ENCODE measurements at places on chromosomes 4 and X.
A peak's percentile ranks its signal among the peaks of the same experiment; 100 is the strongest.

DNA sequence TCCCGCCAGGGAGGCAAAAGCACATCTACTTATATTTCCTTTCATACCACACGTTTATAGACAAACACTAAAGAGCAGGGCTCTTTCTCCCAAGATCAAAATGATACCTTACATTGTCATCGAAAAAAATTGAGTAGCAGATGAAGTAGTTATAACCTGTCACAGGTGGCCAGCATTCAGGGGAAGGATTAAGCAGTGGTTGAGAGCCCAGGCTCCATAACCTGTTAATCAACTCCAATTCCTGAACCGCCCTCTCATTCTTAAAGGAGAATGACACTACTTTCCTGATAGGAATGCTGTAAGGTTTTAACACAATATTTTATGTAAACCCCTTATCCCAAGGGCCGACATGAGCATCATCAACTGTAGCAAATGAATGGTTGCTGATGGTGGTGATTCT is 268.9 kb upstream of the KCNIP4 start:
- DNase-seq: no peak

- no peak for DNase-seq
These were observed 6.4 kb downstream of the ELK1 start for GRCh38 chrX:47643926-47644325.

- no peak for DNase-seq
These were observed 103.5 kb downstream of the FIP1L1 start for GRCh38 chr4:53480909-53481308.

DNA sequence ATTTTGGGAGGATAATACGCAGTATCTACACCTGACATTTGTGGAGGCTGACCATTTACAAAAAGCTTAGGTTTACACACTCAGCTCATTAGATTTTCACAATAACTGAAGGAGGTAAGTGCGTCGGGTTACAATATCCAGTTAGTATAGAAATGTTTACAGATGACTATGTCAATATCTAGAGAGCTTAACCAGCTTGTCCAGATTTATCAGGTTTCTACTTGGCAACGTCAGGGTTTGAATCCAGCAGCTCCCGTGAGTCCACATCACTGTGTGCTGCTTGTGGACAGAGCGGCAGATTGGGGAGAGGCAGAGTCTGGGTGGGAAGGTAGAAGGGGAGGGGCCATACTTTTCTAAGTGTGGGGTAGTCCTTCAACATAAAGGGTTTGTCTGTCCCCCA is 28.3 kb downstream of the ARHGAP10 start:
- no peak for DNase-seq

- no peak for DNase-seq
These were observed 80.5 kb downstream of the TBC1D9 start for GRCh38 chr4:140675599-140676231.

- peak; percentile 72 for DNase-seq
These were observed 392.8 kb upstream of the NR3C2 start for GRCh38 chr4:148834804-148835631.

DNA sequence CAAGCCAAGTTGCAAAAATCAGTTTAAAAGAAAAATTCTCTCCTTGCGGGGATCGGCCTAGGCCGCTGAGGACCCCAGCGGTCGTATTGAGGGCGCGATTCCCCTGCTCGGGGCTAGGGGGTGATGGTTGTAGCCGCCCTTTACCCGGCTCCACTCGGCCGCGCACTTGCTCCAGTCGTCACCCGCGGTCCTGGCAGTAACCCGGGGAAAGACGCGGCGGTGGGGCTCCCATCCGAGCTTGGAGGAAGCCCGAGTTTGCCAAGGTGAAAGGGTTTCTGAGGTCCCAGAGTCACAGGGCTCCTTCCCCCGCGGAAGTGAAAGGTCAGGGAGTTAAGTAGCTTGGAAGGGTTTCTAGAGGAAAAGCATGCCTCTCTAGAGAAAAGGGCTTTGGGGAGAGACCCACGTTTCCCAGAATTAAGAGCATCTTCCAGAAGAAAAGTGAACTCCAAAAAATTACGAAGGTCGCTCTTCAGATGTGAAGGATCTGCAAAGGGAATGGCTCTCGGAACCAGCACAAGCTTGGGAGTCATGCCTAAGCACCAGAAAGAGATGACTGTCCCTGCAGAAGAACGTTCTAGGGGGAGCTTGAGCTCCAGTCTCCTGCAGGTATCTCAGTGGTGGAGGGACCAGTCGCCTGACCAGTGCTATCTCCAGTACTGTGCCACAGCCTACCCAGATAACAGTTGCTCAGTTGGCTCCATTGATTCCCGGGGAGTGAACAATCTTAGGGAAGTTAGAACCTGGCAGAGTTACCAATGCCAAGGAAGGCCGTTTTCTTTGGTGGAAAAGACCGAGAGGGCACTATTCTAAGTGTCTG is 875 bp downstream of the LAP3 start:
- no peak for DNase-seq

GRCh38 chr4:66045913-66046312 is 375.6 kb upstream of the EPHA5 start:
- no peak for DNase-seq

DNA sequence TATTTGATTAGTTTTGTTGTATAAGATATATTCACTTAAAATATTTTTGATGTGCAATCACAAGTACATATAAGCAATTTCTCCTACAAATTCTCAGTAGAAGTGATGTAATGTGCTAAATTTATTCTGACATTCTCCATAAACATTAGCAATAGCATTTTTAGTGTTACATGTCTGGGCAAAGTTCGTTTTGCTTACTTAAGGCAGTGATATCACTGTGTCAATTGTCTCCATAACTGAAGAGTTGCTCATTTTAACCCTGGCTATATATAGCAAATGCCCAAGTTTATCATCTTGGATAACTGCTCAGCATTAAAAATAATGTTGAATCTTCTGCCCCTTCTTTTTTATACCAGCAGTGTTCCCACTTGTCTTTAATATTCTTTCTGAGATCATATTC is 340.0 kb upstream of the NDST4 start:
- DNase-seq: no peak

- no peak for DNase-seq
These were observed 68.6 kb upstream of the C4orf50 start for GRCh38 chr4:6086846-6087245.

GRCh38 chrX:121208563-121208962 is 161.2 kb downstream of the GLUD2 start:
- no peak for DNase-seq

GRCh38 chr4:80101792-80102116 is 28.7 kb upstream of the ANTXR2 start:
- no peak for DNase-seq

DNA sequence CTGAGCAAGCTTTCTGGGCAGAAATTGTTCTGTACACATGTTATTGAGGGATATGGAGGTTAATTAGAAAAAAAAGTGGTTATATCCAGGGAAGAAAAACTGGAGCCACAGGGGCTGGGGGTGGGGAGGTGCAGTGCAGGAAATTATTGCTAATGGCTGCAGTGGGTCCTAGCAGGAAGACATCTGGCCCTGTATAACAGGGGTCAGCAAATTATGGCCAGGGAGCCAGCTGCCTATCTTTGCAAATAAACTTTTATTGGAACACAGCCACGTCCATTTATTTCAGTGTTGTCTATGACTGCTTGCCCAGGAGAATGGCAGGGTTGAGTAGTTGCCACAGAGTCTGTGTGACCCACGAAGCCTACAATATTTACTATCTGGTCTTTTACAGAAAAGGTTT is 23.4 kb upstream of the PRPS2 start:
- no peak for DNase-seq

DNA sequence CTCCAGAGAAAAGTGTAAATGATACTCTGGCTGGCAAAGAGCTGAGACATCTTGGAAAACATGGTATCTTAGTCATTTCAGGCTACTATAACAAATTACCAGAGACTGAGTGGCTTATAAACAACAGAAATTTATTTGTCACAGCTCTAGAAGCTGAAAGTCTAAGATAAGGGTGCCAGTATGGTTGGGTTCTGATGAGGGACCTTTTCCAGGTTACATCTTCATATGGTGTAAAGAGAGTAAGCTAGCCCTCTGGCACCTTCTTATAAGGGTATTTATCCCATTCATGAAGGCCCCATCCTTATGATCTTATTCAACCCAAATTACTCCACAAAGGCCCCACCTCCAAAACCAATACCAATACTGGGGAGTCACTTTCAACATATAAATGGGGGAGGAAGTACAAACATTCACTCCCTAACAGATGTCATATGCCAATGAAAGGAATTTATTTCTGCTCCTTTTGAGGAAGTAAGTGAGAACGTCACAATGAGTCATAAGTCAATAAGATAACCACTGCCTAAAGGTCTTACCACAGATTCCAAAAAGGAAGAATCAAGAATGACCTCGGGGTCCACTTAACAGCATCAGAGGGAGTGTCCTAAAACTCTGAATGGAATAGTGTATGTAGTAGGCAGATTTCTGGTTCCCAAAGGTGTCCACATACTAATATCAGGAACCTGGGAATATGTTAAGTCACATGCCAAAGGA is 246.6 kb downstream of the OPHN1 start:
- DNase-seq: no peak

DNA sequence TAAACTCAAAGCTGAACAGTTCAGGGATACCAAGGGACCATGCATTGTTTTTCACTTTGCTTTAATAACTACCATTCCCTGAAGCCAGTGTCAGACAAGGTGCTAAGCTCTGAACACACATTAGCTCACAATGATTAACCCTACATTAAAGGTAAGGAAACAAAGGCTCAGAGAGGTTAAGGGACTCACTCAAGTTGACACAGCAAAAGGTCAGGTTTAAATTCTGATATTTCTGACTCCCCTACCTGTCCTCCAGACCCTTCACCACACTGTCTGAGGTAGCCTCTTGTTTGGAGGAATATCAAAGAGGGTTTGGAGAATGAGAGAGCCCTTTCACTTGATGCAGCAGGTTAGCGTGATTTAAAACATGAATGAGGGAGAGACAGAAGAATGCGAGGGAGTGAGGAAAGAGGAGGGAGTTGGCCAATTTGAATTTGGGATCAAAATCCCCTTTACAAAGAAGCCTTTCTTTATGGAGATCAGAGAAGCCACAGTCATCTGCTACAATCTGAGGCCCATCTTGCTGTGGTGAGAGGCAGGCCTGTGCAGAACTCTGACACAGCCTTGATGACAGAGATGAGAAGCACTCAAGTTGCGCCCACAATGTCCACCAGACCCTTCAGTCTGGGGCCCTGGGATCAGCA is 103.5 kb downstream of the FHDC1 start:
- no peak for DNase-seq

DNA sequence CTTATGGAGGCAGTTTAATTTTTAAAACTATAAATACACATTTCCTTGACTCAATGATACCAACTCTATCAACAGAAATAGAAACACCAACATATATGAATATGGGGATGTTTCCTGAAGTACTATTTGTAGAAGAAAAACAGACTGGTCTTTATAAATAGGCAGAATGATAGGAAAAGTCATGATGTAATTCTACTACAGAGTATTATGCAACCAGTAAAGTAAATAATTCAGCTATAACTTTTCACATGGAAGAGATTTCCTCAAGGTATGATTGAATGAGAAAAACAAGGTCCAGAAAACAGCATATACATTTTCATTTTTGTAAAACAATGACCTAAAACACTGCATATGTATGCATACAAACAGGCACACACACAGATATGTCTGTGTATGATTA is 56.2 kb downstream of the GPRIN3 start:
- no peak for DNase-seq

DNA sequence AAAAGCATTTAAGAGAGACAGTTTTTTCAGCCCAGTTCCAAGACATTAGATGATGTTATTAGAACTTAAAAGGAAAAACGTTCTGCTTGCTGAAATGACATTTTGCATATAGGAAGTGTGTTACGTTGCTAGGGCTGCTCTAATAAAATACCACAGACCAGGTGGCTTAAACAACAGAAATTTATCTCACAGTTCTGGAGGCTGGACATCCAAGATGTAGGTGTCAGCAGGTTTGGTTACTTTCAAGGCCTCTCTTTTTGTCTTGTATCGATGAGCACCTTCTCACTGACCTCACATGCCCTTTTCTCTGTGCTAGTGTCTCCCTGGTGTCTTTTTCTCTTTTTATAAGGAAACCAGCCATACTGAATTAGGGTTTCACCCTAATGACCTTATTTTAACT is 204.7 kb downstream of the PACRGL start:
- no peak for DNase-seq

GRCh38 chr4:3615386-3616286 is 83.4 kb upstream of the LRPAP1 start:
- DNase-seq: no peak

DNA sequence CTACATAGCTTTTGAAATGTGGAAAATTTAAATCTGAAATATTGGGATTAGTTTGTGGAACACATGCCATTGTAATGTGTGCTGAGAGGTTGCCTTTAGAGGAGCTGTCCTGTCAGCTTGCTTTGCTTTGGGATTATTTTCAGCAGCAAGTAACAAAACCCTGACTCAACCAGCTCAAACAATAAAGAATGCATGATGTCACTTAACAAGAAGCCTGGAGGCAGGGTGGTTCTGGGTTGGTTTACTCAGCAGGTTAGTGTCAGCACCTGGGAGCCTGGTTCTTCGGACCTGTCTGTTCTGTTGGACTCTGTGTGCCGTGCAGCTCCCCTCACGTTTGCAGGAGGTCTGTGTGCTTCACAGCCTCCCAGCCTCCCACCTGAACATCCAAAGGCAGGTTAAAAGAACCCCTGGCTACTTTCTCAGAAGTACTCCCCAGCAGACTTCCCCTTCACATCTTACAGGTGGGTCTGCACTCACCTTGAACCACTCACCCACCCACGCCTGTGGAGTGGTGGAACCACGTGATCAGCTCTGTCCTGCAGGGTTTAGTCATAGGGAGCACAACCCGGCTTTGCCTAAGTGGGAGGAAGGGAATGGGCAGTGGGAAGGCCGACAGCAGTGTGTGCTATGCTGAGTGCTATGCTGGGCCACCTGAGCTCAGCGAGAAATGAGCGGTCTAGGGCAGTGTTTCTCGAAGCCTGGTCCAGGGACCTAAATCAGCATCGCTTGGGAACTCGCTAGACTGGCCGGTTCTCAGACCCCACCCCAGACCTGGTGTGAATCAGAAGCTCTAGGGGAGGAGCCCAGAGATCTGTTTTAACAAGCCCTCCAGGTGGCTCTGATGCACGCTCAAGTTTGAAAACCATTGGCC is 20.4 kb downstream of the TMEM131L start:
- DNase-seq: no peak

GRCh38 chrX:155127465-155127864 is 56.2 kb downstream of the BRCC3 start:
- no peak for DNase-seq

- no peak for DNase-seq
These were observed 147.1 kb downstream of the CPEB2 start for GRCh38 chr4:15149234-15149838.

DNA sequence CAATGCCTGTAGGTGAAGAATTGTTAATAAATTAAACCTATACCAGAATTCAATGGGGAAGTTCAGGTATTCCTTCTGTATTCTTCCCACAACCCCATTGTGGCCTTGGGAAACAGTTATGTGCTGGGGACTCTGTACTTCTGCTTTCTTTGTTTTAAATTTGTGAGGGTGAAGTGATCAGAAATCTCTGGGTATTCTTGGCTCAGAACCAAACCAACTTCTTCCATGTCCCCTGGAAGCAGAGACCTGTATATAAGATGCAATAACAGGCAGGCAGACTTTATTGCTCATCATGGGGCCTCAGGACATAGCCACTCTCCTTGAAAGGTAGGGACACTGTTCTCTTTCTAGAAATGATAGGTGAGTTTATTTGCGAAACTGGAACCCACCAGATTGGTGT is 19.8 kb upstream of the USP27X start:
- DNase-seq: no peak

All from urinary bladder (tissue), 4 donors.